Inflammatory macrophage (primary cell): ENCODE measurements at places on chromosomes 12 and 14.

- DNase-seq, result peak; percentile 30
Observed at GRCh38 chr14:77309131-77309530, 11.6 kb downstream of the POMT2 start.

- DNase-seq, result no peak
Observed at GRCh38 chr12:26157001-26157400, 32.2 kb upstream of the BHLHE41 start.

- no peak for DNase-seq
Observed at GRCh38 chr14:47442211-47442610, 233.2 kb downstream of the MDGA2 start.

DNA sequence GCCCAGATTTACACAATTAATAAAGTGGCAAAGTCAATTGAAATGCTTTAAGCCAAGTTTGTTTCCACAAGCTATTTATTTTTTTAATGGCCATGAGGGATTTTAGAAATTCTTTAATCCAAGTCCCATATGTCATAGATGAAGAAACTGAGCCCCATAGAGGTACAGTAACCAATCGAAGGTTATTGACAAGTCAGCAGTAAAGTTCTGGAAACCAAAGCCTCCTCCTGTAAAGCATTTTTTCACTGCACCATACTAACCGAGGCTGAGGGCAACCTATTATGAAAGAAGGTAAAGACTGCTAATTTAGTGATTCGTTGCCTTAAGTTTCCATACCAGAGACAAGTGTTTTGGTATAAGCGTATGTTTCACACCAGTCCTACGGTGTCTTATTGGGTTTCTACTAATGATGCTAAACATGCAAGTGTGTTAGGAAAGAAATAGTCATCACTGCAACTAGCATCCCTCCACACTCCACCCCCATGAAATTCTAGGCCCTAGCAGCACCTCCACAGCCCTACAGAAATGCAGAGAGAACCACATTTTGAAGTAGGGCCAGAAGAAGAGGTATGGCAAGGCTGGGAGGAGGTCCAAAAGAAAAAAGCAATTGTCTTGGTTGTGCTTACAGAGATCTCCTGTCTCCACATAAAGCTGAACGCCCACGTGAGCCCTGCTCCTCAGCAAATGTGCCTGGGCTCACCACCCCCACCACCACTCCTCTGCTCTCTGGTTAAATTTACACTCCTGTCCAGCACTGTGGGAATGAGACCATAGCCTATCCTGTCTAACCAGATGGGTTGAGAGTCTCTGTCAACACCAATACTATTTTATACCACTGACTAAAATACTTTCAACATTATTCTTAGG, 271.1 kb upstream of the G2E3 start:
- DNase-seq, result no peak

DNA sequence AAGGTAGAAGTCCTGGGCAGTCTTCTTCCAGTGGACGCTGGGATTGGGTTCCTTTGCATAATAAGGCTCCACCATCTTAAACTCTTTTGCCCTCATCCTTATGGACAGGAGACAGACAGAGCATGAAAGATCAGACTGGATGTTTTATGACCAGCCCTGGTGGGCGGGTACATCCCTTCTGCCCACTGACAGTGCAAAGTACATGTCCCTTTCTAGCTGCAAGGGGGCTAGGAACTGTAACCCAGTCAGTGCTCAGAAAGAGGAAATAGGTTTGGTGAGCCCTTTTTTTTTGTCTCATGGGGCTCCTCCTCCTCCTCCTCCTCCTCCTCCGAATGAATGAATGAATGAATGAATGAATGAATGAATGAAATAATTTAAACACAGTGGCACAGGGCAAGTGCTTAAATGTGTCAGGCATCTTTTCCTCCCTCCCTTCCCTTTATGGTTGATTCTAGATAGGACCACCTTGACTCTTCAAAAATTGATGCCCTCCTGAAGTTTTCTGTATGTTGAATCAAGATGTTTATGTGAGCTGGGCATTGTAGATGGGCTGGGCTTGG, 36.4 kb upstream of the HNF1A start:
- peak; percentile 56 for DNase-seq

DNA sequence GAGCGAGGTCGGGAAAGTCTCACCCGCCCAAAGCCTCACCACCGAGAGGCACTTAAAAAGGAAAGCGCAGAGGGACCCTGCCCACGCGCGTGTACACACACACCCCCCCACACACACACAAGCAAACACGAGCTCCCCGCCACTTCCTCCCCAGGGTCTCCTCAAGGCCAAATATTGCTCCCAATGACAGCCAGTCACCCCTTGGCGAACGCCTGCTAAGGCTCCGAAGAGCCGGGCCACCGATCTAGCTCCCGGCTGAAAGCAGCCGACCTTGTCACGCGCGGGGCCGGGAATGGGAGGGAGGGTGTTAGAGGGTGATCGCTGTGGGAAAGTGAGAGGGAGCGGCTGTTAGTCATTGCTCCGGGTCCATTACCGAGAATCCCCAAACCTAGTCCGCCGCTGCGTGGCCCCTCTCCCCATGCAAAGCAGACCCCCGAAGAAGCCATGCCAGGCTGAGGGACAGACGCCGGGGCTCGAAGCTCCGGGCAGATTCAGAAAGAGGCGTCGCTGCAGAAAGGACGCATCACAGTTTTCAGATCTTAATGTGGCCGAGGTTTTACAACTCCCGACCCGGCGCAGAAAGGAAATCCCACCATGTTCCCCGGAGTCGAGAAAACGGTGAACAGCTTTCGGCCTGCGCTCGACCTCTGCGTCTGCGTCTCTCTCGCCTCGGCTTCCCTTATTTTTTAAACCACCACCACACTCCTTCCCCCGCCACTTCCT, 2.6 kb downstream of the BMP4 start:
- peak; percentile 12 for DNase-seq

DNA sequence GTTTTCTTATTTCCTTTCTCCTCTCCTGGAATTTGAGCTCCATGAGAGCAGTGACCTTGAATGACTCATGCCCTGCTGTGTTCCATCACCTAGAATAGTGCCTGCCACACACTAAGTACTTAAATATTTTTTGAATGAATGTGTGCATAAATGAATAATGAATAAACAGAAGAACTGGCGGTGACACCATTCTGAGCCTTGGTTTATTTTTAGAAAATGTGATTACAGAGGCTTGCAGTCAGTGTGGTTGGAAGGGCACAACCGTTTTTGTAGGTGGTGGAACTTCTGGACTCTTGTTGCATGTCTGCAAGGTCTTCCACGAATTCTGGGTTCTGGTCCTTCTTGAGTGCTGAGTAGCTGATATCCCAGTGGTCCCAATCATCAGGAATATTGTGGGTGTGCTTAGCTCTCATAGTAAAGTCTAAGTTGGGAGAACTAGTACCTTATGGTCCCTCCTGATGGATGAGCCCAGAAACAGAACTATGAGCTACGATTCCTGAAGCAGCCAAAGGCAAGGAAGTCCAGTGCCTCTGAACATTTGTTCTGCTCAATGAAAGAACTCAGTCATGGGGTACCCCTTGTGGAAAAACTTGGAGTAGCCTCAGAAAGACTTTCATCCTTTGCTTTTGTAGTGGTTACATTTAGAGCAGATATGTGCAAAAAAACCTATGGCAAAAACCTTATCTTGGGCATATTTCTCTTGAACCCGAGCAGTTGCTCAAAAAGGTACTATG, 28.8 kb upstream of the BHLHE41 start:
- DNase-seq, result no peak

DNA sequence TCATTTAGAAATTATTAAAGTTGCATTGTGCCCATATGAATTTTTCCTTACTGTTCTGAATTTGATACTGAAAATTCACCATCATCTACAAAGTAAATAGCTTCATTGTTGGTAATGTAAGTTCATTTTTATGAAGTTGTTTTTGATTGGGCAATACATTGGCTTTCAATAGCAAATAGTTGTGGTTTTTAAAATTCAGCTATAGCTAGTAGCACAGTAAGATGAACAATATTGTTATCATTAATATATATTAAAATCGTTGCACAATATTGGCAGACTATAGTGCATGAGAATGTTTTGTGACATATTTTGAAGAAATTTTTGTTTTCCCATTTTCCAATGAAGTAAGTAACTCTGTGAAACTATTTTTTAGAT, 575.0 kb downstream of the PRKD1 start:
- no peak for DNase-seq

DNA sequence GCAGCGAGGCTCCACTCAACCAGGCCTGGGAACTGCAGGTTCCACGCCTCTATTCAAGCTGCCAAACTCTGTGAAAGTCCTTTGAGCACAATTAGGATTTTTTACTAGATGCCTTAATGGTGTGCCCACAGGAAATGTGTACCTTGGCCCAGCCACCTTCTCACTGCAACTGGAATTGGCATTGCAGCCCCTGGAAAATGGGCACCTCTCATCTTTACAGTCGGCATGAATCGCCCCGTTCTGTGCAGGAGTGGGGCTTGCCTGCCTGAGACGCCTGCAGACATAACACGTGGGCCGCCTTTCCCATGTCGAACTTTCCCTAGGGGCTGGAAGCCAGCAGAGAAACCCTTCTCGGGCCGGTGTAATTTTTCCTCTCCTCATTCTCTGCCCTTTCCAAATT, 42.0 kb upstream of the ELK3 start:
- no peak for DNase-seq

DNA sequence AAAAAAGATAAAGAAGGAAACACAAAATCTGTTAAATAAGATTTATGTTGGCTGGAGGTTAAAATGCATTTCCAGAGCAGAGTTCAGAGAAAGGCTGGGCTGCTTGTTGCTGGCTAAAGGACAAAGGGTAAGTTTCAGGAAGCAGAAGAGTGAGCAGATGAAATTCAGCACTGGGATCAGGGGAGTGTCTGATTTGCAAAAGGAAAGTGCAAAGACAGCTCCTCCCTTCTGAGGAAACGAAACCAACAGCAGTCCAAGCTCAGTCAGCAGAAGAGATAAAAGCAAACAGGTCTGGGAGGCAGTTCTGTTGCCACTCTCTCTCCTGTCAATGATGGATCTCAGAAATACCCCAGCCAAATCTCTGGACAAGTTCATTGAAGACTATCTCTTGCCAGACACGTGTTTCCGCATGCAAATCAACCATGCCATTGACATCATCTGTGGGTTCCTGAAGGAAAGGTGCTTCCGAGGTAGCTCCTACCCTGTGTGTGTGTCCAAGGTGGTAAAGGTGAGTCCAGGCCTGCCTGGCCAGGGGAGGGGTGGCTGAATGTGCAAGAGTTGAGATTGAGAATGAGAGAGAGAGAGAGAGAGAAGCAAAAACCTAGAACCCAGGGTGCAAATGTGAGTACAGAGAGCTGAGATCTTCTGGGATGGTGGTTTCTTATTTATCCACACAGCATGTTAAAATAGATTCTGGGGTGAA, at the start of gene OAS1:
TSS of gene OAS1 (plus strand) at position 251 of the 703 bp plus-strand sequence. CDS start at position 329, 78 bp downstream.
- DNase-seq, result peak; percentile 71

DNA sequence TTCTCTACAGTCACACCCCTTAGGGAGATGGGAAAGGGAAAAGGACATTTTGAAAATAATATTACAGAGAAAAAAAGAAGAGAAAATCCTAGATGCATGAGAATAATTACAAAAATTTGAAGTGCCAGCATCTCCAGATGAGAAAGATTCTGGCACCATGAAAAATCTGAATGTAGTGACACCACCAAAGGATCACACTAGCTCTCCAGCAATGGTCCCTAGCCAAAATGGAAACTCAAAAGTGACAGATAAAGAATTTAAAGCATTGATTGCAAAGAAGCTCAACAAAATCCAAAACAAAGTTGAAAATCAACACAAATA, 27.4 kb upstream of the GARIN6 start:
- no peak for DNase-seq

- no peak for DNase-seq
Observed at GRCh38 chr12:115456946-115457689, 773.1 kb upstream of the TBX3 start.
